Fibroblast of skin of right biceps (primary cell): ENCODE measurements at places on chromosomes 1 and 21.

GRCh38 chr1:209326831-209327230 is 256.7 kb upstream of the CAMK1G start:
- peak; percentile 38 for DNase-seq

DNA sequence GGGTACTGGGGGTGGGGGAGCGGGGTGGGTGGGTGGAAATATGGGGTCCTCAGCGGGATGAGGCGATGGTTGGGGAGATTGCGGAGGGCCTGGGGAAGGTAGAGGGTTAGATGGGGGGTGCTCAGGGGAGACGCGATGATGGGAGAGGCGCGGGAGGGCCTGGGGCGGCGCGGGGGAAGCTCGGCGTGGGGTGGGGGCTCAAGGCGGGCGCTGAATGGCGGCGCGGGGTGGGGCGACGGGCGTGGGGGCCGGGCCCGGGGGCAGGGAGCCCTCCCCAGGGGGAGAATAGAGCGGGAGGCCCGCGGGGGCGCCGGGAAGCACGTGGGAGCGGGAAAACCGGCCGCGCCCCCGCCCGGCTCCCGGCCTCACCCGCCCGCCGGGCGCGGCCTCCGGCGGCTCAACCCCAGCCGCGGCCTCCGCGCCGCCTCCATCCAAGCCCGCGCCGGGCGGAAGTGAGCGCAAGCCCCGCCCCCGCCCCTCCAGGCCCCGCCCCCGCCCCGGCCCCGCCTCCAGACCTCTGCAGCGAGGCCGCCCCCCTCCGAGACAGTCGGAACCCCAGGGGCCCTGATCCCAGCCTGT is at the start of gene FAAP20:
FAAP20 (minus strand) TSS at position 454 of the 579 bp plus-strand sequence; CDS start at position 431, 23 bp downstream.
- peak; percentile 72 for DNase-seq

DNA sequence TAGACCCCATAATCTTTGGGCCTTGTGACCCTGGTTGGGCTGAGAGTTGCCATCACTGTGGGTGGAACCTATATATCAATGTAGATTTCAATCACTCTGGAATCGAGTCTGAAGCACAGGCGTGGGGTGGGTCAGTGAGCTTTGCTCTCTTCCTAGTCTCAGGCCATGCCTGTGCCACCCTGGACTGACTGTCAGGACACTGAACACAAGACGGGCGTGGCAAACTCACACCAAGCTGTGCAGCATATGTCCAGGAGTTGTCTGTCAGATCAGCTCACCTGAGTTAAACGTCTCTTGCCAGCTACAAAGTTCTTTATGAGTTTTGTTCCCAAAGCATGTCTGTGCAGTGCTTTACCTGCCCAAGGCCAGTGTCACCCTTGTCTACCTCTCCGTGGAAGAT is 30.9 kb upstream of the ALPL start:
- no peak for DNase-seq

DNA sequence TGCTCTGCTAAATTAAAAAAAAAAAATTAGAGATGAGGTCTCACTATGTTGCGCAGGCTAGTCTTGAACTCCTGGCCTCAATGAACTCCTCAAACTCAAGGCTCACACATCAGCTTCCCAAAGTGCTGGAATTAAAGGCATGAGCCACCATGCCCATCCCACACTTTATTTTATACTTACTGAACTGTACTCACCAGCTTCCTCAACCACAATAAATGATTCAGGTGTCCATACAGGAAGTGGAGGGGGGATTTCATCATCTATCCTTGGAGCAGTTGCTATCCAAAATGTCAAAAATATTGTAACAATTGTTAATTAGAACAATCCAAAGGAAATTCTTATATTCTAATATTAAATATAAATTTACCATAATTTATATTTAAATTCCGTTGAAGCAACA is 22.4 kb upstream of the RSBN1 start:
- no peak for DNase-seq

DNA sequence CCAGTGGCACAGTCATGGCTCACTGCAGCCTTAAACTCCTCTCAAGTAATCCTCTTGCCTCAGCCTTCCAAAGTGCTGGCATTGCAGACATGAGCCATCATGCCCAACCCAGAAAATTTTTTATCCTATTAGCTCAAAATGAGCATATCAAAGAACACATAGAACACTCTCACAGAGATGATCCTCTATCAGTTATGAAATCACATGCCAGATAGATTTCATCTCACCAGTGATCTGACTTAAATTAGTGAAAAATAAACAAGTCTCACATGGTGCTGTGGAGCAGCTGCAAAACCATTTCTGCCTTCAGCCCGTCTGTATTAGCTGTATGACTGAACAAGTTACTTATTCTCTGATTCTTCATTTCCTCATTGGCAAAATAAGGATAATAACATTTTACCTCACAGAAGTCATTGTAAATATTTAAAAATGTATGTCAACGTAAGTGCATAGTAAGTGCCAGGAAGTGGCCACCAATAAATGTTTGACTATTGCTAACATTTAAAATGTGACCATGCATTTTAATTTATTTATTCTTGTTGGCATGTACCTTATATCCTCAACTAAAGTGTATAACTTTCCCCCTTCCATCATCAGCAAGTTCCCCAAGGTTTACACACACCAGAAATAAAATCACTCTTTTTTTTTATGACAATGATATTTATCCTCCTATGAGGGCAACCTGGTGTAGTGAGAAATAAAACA is 29.0 kb upstream of the SLC19A2 start:
- DNase-seq, result no peak

DNA sequence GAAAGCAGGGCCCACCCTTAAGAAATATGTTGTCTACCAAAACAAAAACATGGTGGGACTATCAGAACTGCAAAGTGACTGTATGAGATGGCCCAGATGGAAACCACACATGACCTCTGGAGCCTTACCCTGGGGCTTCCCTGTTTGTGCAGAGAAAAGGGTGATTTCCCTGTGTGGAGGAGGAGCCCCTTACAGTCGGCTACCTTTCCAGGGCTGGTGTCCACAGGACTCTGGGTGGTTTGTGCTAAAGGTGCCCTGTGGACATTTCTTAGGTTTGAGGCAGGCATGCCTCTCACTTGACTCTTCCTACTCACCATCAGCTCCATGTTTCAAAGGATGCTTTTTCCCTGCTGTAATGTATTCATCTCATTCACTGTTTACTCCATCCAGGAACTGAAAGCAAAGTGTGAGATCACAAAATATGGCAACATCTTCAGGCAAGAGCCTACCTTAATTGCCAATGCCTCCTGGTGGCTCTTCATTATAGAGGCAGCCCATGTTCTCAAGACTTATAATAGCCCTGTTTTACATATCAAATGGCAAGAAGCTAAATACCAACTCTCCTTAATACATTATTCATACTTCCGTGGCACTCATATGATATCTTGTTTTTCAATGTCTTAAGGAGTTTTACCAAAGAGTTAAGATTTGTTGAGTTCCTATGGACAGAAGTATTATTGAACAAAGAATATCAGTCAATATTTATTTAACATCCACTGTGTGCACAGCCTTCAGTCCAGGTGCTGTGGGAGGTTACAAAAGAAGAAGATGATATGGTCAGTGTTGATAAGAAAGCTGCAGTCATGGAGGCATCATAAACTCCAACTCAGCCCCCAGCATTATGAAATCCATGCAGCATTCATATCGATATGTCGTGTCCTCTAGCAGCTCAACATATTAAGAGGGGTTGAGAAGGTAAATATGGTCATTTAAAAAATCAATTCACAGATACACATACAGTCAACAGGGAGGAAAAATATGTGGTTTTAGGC is 15.5 kb upstream of the TFF3 start:
- no peak for DNase-seq

GRCh38 chr1:67882196-67882958 is 49.1 kb upstream of the GNG12 start:
- DNase-seq, result no peak

- no peak for DNase-seq
Measured at GRCh38 chr1:150545486-150546032, 3.6 kb upstream of the ADAMTSL4 start.

DNA sequence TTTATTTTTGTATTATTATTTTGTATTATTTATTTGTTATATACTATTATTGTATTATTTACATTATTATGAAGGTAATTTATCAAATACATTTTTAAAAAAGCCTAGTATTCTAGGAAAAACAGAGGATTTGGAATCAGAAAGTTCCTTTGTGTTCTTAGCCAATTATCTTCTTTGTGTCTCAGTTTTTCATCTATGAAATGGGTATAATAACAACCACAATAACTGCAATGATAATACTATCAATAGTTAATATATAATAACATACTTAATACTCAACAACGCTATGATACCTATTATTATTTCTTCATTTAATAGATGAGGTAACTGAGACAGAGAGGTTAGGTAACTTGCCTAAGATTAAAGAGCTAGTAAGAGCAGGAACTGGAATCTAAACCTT is 80.4 kb upstream of the GNG4 start:
- DNase-seq, result no peak

DNA sequence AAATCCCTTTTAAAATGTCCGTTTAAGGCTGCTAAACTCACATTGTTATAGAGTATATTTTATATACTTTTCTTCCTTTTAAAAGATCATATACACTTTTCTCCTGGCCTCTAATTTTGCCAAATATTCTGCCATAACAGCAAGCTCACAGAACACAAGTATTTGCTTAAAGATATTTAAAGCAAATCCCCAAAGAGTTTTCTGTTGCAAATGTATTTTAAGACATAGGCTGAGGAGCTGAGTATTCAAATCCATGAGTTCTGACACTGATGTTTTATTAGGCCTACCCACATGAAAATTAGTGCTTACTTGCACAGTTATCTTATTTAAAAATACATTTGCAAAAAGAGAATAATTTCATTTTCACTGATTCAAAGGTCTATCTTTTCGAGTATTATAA is 1.7 kb upstream of the PTPRC start:
- DNase-seq, result no peak

- DNase-seq, result no peak
Measured at GRCh38 chr1:213256438-213257087, 205.5 kb downstream of the RPS6KC1 start.

DNA sequence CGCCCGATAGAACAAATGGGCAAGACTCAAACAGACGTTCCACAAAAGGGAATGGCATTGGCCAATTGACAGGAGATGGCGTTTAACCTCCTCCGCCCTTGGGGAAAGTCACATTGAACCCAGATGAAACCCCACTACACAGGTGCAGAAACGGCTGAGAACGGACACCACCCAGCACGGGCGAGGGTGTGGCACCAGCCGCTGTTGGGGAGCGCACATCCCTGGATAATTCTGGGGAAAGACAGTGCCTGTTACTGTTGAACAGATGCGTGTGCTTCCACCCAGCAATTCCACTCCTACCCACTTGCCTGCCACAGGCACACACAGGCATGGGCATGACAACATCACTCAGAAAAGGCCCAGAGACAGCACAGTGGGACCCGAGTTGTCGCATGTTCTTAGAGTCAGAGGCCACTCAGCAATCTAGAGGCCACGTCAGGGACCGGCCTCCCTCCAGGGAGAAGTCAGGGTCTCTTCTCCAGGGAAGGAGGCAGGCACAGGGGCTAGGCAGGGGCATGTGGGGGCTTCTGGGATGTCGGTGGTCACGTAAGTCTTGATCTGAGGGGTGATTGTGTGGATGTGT is 15.2 kb downstream of the PRXL2B start:
- no peak for DNase-seq

GRCh38 chr1:98939471-98939870 is 65.2 kb downstream of the PLPPR5 start:
- DNase-seq, result no peak

DNA sequence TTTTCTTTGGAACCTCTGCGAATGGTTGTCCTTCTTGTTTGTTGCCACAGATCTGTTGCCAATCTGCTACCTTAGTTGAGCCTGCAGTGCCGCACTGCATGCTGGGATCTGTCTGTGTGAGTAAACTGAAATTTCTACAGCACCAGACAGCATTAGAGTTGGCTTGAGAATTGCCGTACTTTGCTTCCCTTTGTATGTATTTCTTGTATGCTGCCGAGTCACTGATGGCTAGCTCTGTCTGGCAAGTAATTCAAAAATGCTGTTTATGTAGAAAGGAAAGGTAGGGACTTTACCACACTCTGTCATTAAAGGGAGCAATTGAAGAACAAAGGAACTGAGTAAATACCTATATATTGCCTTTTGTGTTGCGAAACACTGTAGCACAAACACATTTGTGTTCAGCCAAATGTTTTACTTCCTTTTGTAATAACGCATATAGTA is 857.4 kb downstream of the USP25 start:
- peak; percentile 59 for DNase-seq

DNA sequence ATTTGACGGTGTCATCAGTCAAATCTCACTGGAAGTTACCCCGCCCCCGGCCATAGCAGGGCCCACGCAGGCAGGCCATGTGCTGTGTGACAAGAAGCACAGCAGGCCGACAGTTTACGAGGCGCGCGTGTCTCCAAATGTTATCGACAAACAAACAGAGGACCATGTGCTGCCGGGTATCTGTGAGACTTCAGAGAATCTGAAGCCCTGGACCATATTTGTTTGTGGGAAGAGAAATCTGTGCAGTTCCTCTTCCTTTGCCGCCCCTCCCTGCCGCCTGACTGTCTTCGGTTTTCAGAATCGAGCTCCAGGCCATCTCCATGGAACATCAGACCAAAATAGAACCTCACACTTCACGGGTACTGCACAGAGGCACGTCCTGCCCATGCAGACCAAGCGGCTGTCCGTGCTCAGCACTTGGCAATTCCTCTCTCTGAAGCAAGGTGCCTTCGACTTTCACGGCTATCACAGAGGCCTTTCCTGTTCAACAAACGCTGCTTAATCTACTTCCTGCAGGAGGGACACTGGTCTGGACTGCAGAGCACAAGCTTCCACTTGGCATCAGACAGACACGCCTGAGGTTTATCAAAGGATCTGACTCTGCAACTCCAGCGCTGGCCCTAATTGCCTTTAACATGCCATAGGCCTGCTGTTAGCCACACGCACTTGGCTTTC is 135.7 kb upstream of the KRTAP19-8 start:
- DNase-seq, result no peak

DNA sequence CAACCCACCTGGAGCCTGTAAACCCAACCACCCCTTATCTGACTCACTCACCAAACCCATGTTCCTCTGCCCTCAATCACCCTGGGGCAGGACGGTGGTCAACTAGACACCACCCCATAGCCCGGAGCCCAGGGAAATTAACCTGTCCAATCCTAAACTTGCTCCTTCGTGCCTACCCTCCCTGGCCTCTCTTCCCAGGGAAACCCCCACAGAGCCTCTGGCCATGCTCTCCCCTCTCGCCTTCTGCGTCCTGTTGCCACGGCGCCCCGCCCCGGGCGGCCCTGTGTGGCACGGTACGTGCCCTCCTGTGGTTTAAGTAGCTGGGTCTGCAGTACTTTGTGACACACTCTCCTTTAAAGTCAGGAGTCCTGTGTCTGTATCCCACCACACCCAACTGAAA is 4.0 kb upstream of the FTCD start:
- DNase-seq, result no peak

- DNase-seq, result no peak
Measured at GRCh38 chr1:55316502-55316901, 101.3 kb upstream of the USP24 start.

- no peak for DNase-seq
Measured at GRCh38 chr1:225460021-225460736, 32.3 kb upstream of the LBR start.
